NCI-H1436 treated with DMSO at 0.1 percent for 48 hours (cell line): ENCODE measurements at places on chromosomes 12 and 14.

- DNase-seq = no peak
These were observed 16.4 kb downstream of the MLXIP start for GRCh38 chr12:122094735-122095631.

- no peak for DNase-seq
These were observed 781 bp downstream of the NPAS3 start for GRCh38 chr14:32939254-32940065.

GRCh38 chr12:15525441-15525840, 203.1 kb downstream of the PTPRO start:
- DNase-seq = no peak

- no peak for DNase-seq
These were observed 44.1 kb downstream of the VWF start for GRCh38 chr12:6080149-6081045.

- no peak for DNase-seq
These were observed 2.1 kb downstream of the CHST11 start for GRCh38 chr12:104458694-104459367.

DNA sequence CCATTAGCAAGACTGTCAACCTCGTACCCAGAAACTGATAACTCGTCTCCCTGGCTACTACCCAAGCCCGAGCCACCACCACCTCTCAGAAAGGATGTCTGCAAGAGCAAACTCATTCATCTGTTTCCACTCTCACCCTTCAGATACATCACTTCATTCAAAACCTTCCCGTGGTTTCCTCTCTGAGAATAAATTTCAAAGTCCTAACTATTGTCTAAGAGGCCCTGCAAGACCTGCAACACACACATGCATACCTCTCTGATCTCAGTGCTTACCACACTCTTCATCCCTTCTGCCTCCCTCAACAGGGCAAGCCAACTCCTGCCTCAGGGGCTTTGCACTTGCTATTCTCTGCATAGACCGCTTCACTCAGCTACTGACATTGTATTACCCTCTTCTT, 40.6 kb downstream of the PPP1R13B start:
- no peak for DNase-seq

DNA sequence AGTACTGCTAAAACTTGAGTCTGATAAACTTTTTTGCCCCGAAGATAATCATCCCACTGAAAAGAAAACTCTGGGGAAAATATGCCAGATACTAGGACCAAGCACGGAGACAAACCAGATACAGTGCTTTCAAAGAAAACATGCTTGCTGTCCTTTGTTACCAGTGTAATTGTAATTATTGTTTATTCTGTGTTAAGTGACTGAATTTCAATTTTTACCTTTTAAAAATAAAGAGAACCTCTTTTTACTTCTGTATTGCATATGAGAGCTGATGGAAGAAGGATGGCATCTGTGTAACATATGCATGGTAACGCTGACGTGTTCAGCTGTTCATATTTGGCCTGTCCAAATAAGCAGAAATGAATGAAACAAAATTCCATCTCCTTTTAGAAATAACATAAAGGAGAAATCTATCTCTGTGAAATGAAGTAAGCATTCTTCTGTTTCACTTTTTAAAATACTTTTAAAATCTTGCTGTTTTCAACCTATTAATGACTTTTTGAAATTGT, 22.5 kb downstream of the SLC35E3 start:
- no peak for DNase-seq

GRCh38 chr12:44847888-44848702, 28.0 kb downstream of the NELL2 start:
- no peak for DNase-seq

DNA sequence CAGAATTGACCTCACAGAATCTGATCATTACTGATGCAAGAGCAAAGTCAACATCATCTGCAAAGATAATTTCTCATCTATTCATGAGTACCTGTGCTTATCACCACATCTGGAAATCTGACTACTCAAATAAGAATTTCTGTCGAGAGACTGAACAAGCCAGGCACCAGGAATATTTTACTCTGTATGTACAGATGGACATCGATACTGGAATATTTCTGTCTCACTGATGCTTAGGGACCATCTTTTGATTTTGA, 105.2 kb downstream of the BICD1 start:
- DNase-seq = no peak

GRCh38 chr14:78455896-78456435, 285.8 kb downstream of the NRXN3 start:
- DNase-seq = no peak

DNA sequence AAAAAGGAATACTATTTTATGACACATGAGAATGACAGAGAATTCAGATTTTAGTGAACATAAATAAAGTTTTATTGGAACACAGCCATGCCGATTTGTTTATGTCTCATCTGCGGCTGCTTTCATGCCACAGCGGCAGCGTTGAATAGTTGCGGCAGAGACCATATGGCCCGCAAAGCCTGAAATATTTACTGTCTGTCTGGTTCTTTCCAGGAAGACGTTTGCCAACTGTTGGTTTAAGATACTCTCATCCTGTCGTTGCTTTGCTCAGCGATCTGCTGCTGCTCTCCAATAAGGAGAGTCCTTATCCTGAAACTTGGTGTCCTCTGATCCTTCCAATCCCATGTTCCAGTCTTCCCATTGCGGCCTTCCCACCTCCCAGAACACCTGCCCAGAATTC, 89.9 kb downstream of the SLC24A4 start:
- no peak for DNase-seq

- no peak for DNase-seq
These were observed 776.0 kb downstream of the GALC start for GRCh38 chr14:87217023-87217422.

DNA sequence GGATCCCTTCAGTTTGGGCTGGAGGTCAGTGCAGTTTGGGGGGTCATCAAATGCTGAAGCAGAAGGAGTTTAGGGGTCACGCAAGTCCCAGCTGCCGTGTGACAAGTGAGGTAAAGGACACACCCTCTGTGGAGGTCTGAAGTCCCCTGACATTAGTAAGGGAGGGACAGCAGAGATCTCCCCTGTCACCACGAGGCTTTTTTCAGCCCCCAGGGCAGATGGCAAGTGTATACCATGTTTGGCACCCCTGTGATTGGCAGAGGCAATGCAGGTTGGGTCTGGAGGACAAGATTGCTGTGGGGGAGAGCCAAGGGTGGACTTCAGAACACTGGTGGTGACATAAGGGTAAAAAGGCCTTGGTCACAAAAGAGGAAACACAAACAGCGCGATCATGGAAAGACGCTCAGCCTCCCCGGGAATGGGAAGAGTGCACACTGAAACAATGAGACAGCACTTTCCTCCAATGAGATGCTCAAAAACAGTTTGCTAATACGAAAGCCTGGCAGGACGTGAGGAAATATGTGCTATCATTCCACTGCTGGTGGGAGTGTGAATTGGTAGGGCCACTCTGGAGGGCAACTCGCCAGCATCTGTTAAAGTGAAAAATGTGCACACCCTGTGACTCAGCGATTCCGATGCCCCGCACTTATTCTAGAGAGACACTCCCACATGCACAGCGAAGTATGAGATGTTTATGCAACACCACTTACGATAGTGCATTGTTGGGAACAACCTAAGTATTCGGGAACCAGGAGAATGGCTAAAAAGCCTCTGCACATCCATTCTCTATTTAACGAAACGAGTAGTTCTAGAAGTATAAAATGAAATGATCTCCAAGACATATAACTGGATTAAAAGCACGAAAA, 14.4 kb upstream of the CD27 start:
- no peak for DNase-seq

- no peak for DNase-seq
These were observed 134.4 kb downstream of the CFAP54 start for GRCh38 chr12:96623656-96624217.

- no peak for DNase-seq
These were observed 15.7 kb downstream of the PTGER2 start for GRCh38 chr14:52329678-52330369.

DNA sequence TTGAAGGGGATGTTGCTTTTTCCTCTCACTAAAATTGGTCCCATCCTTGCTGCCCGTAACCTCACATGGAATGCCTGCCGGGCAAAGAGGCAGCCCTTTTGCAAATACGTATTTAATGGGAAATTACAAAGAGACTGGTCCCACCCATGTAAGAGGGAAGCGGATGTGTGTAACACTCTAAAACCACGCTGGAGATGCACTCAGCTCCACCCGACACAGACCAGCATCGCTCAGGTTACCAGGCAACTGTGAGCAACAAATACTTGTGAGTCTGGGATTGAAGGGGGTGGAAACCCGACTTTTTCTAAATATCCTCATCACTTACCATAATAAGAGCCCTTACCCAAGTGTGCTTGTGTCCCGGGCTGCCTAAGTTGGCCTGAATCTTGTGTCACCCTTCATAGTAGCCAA, 47.7 kb downstream of the ELK3 start:
- DNase-seq = no peak

DNA sequence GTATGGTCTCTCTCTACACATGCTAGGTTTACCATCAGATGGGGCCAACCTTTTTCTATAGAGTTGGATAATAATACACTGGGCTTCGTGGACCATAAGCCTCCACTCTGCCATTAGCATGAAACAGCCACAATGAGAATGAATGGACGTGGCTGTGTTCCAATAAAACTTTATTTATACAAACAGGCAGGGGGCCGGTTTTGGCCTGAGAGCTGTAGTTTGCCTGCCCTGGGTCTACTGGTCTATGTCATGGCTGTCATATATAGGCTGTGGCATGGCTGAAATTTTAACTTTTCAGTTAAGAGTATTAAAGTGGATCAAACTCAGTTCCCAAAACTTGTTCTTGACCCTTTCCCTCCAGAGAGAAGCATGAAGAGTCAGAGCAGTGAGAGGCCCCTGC, 120.3 kb upstream of the MYL2 start:
- DNase-seq = no peak

DNA sequence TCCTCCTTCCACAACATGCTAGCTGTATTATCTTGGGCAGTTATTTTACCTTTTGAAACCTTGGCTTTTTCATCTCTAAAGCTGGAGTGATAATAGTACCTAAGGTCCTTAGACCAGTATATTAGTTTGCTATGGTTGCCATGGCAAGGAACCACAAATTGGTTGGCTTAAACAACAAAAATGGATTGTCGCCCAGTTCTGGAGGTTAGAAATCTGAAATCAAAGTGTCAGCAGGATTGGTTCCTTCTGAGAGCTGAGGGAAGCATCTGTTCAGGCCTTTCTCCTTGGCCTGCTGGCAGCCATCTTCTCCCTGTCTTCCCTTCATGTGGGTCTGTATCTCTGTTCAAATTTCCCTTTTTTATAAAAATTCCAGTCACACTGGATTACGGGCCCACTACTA, 55.5 kb upstream of the SLC35F4 start:
- no peak for DNase-seq

DNA sequence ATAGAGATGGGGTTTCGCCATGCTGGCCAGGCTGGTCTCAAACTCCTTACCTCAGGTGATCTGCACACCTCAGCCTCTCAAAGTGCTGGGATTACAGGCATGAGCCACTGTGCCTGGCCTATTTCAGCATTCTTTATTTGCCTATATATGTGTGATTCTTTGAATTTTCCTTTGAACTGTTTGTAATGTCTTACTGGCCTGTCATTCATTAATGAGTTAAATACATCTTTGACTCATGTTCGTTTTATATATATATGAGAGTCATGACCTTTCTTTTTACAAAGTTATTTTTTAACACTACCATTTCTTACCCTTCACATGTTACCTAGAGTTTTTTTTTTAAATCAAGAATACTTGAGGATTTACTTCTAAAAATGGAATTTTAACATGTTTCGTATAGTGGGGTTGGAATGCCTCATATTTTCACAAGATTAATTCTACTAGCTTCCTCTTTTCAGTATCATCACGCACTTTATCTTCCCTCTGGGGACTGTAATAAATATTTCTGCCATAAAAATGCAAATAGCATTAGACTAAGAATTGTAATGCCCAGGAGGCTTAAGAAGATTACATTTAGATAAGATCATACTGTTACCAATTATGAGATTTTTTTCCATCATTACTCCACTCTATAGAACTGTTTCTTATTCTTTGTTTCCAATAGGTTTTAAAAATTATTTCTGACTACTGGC, 66.7 kb downstream of the NTN4 start:
- DNase-seq = no peak

GRCh38 chr14:104554088-104554607, 25.4 kb upstream of the C14orf180 start:
- no peak for DNase-seq

GRCh38 chr12:125744201-125744600, 679.0 kb downstream of the AACS start:
- no peak for DNase-seq

- no peak for DNase-seq
These were observed 2.0 kb upstream of the CCDC63 start for GRCh38 chr12:110844551-110845338.

DNA sequence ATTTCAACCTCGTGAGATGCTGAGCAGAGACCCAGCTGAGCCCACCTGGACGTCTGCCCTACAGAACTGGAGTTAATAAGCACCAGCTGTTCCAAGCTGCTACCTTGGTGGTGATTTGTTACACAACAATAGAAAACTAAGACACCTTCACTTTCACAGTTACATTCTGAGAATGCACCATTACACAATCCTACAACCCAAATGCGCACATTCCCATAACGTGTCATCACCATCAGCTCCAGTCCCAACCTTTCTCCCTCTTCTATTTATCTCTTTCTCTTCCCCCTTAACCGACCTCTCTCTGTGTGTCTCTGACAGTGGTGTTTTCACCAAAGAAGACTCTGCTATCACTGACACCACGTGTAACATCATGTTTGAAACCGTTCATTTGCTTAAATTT, 91.9 kb downstream of the TMEM132D start:
- DNase-seq = no peak

GRCh38 chr12:13288937-13289652, 92.6 kb downstream of the EMP1 start:
- no peak for DNase-seq

DNA sequence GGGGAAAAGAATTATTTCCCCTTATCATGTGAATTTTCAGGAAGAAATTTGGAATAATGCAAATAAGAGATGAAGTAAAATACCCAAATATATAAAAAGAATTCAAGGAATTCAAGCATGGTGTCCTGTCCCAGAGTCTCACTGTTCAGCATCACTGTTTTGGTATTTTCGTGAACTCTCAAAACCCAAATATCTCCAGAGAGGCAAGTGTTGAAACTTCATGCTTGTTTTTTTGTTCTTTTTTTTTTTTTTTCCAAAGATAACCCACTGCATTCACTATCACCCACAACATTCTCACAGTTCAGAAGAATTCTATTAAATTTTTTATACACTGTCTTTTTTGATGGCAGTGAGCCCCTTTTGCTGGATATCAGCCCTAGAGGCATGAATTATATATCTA, 354.9 kb downstream of the DIO2 start:
- DNase-seq = no peak

- DNase-seq = no peak
These were observed 520 bp downstream of the KSR2 start for GRCh38 chr12:117968151-117968789.

GRCh38 chr14:89384023-89384422, 33.0 kb downstream of the FOXN3 start:
- no peak for DNase-seq

DNA sequence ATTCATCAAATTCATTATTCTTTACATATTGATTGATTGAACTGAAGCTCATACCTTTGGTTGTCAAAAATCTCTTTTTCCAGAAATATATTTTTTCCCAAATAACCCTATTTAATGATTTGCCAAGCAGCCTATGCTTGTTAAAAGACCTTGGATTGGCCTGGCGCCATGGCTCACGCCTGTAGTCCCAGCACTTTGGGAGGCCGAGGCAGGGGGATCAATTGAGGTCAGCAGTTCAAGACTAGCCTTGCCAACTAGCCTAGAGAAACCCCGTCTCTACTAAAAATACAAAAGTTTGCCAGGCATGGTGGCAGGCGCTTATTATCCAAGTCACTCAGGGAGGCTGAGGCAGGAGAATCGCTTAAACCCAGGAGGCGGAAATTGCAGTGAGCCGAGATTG, 165.1 kb upstream of the MGAT4C start:
- no peak for DNase-seq
